Activated CD4-positive, alpha-beta T cell treated with anti-CD3 and anti-CD28 coated beads, Interleukin-2, amount 50 U/mL, for 1 hour (primary cell): ENCODE measurements at places on chromosomes 2 and 18.

- DNase-seq = no peak
These were observed 39.2 kb downstream of the MYO7B start for GRCh38 chr2:127574656-127575055.

GRCh38 chr2:16203069-16203468, 262.7 kb downstream of the MYCN start:
- DNase-seq = no peak

DNA sequence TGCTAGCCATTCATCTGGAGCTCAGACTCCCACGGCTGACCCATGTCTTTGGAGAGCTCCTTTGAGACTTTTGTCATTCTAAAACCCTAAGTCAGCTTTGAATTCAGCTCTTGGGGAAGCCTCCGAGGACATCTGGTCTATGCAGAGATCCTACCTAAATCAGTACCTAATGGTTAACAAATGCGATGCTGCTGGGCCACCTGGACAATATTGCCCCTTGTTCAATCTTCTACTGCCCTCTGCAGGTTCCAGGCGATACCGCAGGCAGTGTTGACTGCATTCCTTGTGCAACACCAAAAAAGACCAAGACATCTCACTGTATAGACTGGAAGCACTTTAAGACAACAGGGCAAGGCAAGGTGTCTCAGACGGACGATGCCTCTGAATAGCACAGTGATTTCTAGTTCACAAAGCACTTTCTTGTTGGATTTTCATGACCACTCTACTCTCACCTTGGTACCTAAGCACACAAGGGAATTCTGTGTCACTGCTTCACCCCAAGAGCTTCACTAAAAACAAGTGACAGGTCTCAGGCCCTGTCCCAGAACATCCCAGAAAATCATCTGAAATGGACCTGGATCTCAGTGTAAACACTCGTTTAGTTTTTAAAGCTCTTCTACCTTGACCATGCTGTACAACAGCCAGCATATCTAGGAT, 80.9 kb downstream of the XDH start:
- peak; percentile 73 for DNase-seq

- no peak for DNase-seq
These were observed 93.2 kb upstream of the CCDC150 start for GRCh38 chr2:196546151-196546919.

GRCh38 chr2:30777661-30778505, 29.4 kb downstream of the CAPN13 start:
- no peak for DNase-seq

- DNase-seq = no peak
These were observed 784.0 kb upstream of the KLHL29 start for GRCh38 chr2:22600999-22601398.

GRCh38 chr2:157194097-157194688, 63.3 kb upstream of the GALNT5 start:
- no peak for DNase-seq

GRCh38 chr2:230636684-230637271, 75.9 kb upstream of the CAB39 start:
- no peak for DNase-seq

- DNase-seq = no peak
These were observed 1.5 kb upstream of the DLX1 start for GRCh38 chr2:172083628-172084394.

DNA sequence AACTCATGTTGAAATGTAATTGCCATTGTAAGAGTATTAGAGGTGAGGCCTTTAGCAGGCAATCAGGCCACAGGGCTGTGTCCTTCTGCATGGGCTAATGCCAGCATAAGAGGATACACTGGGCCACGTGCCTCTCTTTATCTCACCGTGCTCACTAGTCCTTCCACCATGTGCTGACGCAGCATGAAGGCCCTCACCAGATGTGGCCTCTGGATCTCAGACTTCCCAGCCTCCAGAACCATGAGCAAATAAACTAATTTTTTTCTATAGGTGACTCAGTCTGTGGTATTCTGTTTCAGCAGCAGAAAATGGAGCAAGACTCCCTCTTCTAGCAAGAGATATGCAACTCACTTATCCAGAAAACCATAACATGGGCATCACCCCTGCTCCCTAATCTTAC, 149.7 kb upstream of the ZNF236 start:
- no peak for DNase-seq

GRCh38 chr2:126894082-126894481, 4.6 kb upstream of the TEX51 start:
- no peak for DNase-seq

GRCh38 chr2:66781804-66782203, 346.9 kb downstream of the MEIS1 start:
- DNase-seq = no peak

- DNase-seq = no peak
These were observed 211.8 kb downstream of the SLC8A1 start for GRCh38 chr2:40240070-40240469.

- no peak for DNase-seq
These were observed 22.2 kb downstream of the TRIP12 start for GRCh38 chr2:229899604-229900003.

- DNase-seq = no peak
These were observed 17.3 kb upstream of the FEZ2 start for GRCh38 chr2:36615222-36615621.

DNA sequence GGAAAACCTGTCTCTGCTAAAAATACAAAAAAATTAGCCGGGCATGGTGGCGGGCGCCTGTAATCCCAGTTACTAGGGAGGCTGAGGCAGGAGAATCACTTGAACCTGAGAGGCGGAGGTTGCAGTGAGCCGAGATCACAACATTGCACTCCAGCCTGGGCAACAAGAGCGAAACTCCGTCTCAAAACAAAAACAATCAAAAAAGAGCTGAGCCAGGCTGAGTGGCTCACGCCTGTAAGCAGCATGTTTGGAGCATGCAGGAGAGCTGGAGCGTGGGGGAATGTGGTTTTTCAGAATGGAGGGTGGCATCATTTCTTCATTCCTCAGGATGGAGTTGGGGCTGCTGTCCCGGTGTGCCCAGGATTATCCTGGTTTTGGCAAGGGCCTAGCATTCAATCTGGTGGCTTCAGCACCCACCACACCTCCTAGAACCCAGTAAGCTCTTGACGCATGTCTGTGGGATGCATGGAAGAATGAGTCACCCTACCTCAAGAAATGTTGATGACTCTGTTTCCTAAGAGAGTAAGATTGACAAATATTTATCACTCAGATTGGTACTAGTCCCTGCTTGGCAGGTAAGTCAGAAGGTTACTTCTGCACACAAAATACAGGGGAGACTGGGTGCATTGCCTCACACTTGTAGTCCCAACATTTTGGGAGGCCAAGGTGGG, 90.2 kb upstream of the ODC1 start:
- DNase-seq = no peak

DNA sequence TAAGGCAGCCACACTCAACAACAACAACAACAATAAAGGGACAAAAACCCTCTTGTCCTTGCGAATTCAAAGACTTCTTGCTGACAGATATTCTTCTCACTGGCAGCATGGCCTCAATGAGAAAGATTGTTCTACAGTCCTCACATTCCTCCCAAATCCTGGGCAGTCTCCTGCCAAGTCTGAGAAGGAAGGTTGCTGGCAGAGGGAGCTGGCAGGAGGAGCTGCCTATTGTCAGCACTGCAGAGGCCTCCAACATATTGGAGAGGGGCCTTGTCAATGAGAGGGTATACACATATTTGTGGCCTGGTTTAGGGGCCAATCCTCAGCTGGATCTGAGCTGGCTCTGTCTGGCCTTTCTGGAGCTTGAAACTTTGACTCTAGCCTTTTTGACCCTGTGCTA, 63.5 kb downstream of the LAMA3 start:
- DNase-seq = no peak

DNA sequence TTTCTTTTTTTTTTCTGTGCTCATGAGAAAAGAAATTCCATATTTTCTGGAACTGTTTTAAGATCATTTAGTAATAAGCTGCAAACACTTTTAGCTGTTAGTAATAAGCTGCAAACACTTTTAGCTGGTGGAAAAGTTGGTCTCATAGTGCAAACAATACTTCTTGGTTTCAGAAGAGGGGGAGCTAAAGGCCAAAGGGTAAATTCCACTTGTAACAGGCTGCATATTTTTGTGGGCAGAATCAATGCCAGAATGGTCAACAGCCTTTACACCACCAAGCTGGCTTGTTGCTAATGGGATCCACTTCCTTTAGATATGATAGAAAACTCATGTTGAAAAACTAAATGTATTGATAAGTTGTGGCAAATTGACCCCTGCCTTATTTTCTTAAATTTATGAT, 356.8 kb downstream of the NR4A2 start:
- DNase-seq = no peak

DNA sequence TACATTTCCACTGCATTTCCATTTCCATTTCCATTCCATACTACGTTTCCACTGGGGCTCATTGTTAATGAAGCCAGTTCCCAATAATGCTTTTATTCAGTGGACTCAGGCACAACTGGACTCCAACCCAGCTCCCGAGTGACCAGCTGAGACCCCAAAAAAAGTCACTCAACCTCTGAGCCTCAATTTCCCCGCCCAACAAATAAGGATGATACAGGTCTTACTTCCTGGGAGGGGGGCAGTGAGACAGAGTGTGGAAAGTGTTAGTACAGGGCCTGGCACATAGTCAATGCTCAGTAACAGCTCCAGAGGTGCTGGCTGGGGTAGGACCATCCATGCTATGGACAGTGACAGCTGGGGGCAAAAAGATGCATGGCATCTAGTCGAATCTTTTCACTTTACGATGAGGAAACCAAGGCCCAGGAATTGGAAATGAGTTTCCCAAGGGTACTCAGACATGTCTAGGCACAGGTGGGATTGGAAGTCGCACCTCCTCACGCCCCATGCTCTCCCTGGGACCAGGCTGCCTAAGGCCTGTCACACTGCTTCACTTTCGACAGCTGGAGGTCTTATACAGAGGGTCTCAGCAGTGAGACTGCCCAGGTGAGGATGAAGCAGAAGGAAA, 226.5 kb downstream of the ANAPC1 start:
- DNase-seq = no peak

DNA sequence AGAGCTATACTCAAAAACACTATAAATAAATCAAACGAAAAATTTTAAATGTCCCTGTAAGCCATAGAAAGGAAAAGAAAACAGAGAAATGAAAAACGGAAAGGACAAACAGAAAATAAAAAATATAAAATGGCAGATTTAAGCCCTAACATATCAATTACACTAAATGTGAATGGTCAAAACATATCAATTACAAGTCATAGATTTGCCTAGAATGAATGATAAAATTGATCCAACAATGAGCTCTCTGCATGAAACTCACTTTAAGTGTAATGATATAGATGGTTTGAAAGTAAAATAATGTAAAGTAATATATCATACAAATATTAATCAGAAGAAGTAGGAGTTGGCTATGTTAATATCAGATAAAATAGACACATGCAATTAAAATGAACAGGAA, 54.2 kb upstream of the TCF4 start:
- DNase-seq = no peak

GRCh38 chr2:173279527-173279868, 75.2 kb upstream of the CDCA7 start:
- DNase-seq = no peak
